Activated CD4-positive, alpha-beta T cell treated with anti-CD3 and anti-CD28 coated beads, Interleukin-2, amount 10 ng/mL, durations not matched to agents 24 days and 14 days (primary cell): ENCODE measurements at places on chromosomes 13 and 19. TPM values are rescaled to one million over a fixed set of nuclear protein-coding genes. Genes with fewer than 3 reads are reported as not detected.

MBD3L4 gene
- total RNA-seq, result not detected in 2 replicates

KL gene
- total RNA-seq, result 0.59 and 0.75 TPM in 2 replicates

ZNF274 gene
- total RNA-seq, result 19.4 and 19.8 TPM in 2 replicates

HNRNPUL1 gene
- 256 and 258 TPM in 2 replicates for total RNA-seq

TEX101 gene
- total RNA-seq, result not detected in 2 replicates

AMH gene
- 4.0 and 5.1 TPM in 2 replicates for total RNA-seq

GPC6 gene
- not detected in 2 replicates for total RNA-seq

DNA sequence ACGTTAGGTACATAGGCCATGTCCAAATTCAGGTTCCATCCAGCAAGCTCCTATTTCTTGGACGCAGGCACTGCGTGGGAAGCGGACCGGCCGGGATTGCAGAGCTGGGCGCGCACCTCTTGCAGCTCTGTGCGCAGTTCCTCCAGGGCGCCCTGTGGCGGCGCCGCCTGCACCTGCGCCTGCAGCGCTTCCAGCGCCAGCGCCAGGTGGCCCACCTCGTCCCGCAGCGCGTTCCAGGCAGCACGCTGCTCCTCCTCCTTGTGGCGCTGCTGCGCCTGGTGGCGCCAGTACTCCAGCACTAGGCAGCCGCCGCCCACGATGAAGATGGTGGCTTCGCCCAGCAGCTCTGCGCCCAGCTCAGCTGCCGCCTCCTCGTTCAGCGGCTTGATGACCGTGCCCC lies 31.1 kb downstream of the OPA3 start:
- DNase-seq, result no peak
- no peaks in the 10 kb centered on the region for H3K27me3 ChIP-seq
- H3K36me3 ChIP-seq, result peaks cover 9% of the 10 kb centered on the region
- H3K27ac ChIP-seq, result no peak overlapping the region

- DNase-seq, result no peak
- peaks cover 16% of the 10 kb centered on the region for H3K4me1 ChIP-seq
- H3K27ac ChIP-seq, result no peak overlapping the region
- no peaks in the 10 kb centered on the region for H3K27me3 ChIP-seq
- H3K36me3 ChIP-seq, result peaks cover 9% of the 10 kb centered on the region
Observed at GRCh38 chr13:94414708-94415107, 64.8 kb downstream of the DCT start.

DNA sequence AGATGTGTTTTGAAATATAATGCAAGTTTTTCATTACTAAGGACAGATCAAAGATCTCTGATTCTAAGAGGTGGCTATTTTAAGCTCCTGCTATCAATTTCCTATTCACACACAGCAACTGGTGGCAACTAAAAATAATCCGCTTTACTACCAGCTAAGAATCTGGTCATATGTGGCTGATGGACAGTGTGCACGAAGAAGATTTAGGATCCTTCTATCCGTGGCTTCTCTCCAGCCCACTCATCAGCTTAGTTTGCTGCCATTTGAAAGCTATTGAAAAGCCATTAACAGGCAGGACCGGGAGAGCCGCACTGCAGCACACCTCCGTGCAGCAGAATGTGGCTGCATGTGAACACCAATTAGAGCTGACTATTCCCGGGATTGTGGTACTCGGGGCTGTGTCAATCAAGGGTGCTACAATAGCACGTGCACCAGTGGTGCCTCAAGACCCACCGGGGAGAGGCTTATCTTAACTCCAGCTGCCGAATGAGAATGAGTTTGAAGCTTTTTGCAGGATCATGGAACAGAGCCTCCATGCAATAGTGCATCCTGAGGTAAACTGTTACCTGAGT lies at the start of gene MYO16:
TSS of gene MYO16 (plus strand) at position 431 of the 572 bp plus-strand sequence. CDS start 234 bp downstream, outside the sequence.
- H3K4me1 ChIP-seq, result no peaks in the 10 kb centered on the region
- H3K36me3 ChIP-seq, result no peaks in the 10 kb centered on the region
- no peak within 1 kb of the TSS for H3K27ac ChIP-seq
- no peak within 1 kb of the TSS for H3K4me3 ChIP-seq
- DNase-seq, result no peak

- H3K27me3 ChIP-seq, result peaks cover 7% of the 10 kb centered on the region
- H3K27ac ChIP-seq, result no peak overlapping the region
- no peak for DNase-seq
Observed at GRCh38 chr13:26618726-26619125, 61.2 kb downstream of the WASF3 start.

DNA sequence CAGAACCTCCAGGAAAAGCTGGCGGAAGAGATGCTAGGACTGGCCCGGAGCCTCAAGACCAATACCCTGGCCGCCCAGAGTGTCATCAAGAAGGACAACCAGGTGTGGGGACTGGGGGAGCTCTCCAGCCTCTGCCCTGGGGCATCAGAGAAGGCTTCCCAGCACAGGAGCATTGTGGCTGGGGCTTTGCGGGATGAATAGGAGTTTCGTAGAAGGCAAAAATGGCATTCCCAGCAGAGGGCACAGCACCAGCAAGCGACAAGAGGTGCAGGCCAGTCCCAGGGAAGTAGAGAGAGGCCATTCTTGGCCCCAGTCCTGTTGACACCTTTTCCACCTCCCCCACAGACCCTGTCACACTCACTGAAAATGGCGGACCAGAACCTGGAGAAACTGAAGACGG lies 4.1 kb downstream of the USE1 start:
- H3K27ac ChIP-seq, result no peak overlapping the region
- no peak for DNase-seq
- H3K36me3 ChIP-seq, result peaks cover 31% of the 10 kb centered on the region
- no peak overlapping the region for H3K4me3 ChIP-seq

GRCh38 chr19:53537521-53538377 lies at the start of gene ZNF331:
TSS of gene ZNF331 (plus strand) at chr19:53538145. CDS start at chr19:53569377, 31,232 bp downstream.
- H3K27ac ChIP-seq, result peak within 1 kb of the TSS; percentile 99
- peaks cover 2% of the 10 kb centered on the region for H3K27me3 ChIP-seq
- peaks cover 13% of the 10 kb centered on the region for H3K4me1 ChIP-seq
- peaks cover 44% of the 10 kb centered on the region for H3K36me3 ChIP-seq

- DNase-seq, result no peak
- H3K4me1 ChIP-seq, result peaks cover 36% of the 10 kb centered on the region
- H3K36me3 ChIP-seq, result no peaks in the 10 kb centered on the region
Observed at GRCh38 chr13:99439048-99439447, 62.2 kb upstream of the TM9SF2 start.

DNA sequence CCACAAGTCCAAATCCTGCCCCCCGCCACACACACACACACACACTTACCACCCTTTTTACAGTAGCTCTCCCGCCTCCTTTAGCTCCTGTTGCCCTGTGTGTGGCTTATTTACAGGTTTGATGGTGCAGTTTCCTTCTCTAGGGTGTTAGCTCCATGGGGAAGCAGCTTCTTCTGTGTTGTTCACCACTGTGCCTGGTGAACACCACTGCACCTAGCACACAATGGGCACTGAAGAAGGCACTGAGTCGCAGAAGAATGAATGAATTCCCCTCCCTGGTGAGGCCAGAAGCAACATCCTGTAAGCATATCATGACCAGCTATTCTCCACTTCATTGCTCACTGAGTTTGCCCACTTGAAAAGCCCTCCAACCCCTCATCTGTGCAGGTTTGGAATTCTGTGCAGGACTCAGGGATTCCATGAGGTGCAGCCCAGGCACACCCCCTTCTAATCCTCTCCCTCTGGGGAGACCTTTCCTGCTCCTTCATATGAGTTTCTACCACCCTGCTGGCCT lies 3.0 kb upstream of the RAB20 start:
- H3K4me3 ChIP-seq, result no peak overlapping the region
- peaks cover 52% of the 10 kb centered on the region for H3K27me3 ChIP-seq
- H3K36me3 ChIP-seq, result peaks cover 3% of the 10 kb centered on the region
- peaks cover 21% of the 10 kb centered on the region for H3K4me1 ChIP-seq
- no peak for DNase-seq

DNA sequence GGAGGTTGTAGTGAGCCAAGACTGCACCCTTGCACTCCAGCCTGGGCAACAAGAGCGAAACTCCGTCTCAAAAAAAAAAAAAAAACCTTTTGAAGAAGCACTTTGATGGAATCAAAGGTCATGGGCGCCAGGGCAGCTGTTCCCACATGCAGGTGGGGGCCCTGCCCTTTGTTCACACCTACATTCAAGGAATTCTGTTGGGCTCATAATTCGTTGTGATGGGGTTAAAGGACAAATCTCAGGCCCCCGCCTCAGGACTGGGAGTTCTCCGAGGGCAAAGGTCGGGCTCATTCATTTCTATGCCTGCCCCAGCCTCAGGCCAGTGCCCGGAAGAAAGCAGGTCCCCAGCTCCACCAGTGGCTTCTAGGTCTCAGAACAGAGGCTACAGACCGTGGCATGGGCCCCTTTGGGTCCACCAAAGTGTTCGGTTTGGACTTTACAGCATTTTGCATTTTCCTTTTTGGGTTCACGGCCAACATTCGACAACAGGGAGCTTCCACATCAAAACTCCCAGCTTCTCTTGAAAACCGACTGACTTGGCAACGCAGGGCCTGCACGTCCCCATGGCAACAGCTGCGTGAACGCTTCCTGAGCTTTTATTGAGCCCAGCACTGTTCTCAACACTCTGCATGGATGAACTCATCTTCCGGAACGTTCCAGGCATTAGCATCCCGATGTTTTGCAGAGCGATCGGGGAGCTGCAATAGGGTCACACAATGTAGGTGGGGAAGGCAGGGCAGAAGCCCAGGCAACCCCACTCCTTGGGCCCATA lies 10.1 kb upstream of the GTF2F1 start:
- H3K27me3 ChIP-seq, result no peaks in the 10 kb centered on the region
- no peak for DNase-seq

DNA sequence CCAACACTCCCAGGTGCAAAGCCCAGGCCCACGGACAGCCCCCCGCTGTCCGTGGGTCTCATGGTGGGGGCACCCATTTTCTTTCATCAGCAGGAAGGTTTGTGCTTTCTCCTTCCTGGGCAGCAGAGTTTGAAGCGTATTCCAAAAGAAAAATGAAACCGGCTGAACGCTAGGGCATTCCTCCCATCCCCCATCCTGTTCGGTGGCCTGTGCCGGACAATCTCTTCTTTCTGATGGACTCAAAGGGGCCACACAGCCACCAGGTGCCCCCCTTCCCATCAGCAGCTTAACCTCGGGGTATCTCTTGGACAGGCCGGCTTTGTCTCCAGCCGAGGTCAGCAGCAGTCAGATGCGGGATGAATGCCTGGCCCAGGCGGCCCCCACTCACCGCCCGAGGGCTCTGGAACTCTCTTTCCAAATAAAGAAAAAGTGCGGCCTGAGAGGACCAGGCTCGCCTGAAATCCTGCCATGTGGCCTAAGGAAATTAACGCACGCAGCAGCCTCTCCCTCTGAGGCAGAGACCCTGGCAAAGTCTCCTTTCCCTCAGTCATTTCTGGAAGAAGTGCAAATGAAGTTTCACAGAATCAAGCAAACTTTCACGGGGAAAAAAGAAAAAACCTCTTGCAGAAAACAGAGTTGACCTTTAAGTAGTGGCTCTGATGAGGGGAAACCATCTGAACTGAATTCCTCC lies 67.8 kb downstream of the RASA3 start:
- peak overlapping the region; percentile 93 for H3K27ac ChIP-seq
- H3K4me1 ChIP-seq, result peaks cover 56% of the 10 kb centered on the region
- H3K27me3 ChIP-seq, result no peaks in the 10 kb centered on the region

GRCh38 chr19:37953171-37953917 lies 46.3 kb downstream of the SIPA1L3 start:
- H3K4me3 ChIP-seq, result no peak overlapping the region
- H3K36me3 ChIP-seq, result peaks cover 3% of the 10 kb centered on the region
- H3K4me1 ChIP-seq, result no peaks in the 10 kb centered on the region
- no peak overlapping the region for H3K27ac ChIP-seq
- no peak for DNase-seq

- H3K4me1 ChIP-seq, result no peaks in the 10 kb centered on the region
- no peak for DNase-seq
- H3K27me3 ChIP-seq, result no peaks in the 10 kb centered on the region
- no peak overlapping the region for H3K27ac ChIP-seq
- H3K36me3 ChIP-seq, result no peaks in the 10 kb centered on the region
Observed at GRCh38 chr13:89267734-89268133, 1596.6 kb downstream of the SLITRK5 start.

GRCh38 chr13:35593651-35594050 lies 117.2 kb upstream of the MAB21L1 start:
- no peak for DNase-seq
- no peaks in the 10 kb centered on the region for H3K4me1 ChIP-seq
- H3K27me3 ChIP-seq, result no peaks in the 10 kb centered on the region
- H3K36me3 ChIP-seq, result no peaks in the 10 kb centered on the region
- no peak overlapping the region for H3K4me3 ChIP-seq
- H3K27ac ChIP-seq, result no peak overlapping the region

DNA sequence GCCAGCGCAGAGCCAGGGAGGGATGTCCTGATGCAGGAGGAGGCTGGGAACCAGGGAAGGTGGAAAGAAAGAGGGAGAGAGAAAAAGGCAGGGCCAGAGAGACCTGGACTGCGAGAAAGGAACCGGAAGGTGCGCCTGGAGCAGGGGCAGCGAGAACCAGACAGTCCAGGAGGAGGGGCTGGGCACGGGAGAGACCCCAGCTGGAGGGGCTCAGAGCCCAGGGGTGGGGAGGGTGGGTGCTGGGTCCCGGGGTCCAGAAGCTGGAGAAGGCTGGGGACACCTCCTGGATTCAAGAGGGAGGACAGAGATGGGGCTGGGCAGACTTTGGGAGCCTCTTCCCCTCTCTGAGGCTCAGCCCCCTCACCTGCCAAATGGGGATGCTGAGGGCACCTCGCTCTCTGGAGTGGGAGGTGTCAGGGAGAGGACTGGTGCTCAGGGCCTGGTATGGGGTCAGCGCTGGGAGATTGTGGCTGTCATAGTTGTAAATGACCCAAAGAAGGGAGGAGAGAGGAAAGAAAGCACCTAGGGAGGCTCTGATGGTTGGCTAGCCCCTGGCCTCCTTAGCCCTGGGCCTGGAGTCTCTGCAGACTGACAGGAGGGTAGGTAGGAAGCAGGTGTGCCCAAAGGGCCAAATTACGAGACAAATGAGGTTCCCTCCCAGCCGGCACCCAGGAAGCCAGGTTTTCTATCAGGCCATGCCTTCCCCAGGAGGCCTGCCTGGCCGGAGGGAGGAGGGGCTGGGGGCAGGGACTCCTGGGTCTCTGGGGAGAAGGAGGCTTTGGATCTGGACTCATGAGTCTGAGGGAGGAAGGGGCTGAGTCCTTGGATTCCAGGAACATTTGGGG lies 1.3 kb upstream of the SPACA6 start:
- H3K27ac ChIP-seq, result peak overlapping the region; percentile 62
- H3K4me1 ChIP-seq, result peaks cover 14% of the 10 kb centered on the region
- H3K27me3 ChIP-seq, result peaks cover 14% of the 10 kb centered on the region

DNA sequence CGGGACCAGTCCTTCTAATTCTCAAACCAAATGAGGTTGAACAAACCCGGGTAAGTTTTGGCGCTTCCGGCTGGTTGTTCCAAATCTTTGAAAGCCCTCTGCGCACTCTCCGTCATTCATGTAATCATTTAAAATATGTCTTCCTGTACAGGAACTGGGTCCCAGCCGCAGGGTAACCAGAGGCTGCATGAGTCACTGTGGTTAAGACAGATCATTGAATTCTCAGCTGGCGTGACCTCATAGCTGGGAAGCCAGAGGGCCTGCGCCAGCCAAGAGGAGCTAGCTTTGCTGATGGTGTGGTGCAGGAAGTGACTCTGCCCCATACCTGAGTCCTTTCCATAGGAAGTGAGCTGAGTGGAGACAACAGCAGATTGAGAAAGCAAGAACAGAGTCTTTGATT lies 135.2 kb downstream of the TSHZ3 start:
- peak; percentile 97 for DNase-seq
- H3K27ac ChIP-seq, result peak overlapping the region; percentile 97
- peaks cover 2% of the 10 kb centered on the region for H3K27me3 ChIP-seq
- peaks cover 7% of the 10 kb centered on the region for H3K36me3 ChIP-seq
- peaks cover 27% of the 10 kb centered on the region for H3K4me1 ChIP-seq
